ENCODE measurements at places on chromosomes 16 and 17.
A peak's percentile ranks its signal among the peaks of the same experiment; 100 is the strongest.

DNA sequence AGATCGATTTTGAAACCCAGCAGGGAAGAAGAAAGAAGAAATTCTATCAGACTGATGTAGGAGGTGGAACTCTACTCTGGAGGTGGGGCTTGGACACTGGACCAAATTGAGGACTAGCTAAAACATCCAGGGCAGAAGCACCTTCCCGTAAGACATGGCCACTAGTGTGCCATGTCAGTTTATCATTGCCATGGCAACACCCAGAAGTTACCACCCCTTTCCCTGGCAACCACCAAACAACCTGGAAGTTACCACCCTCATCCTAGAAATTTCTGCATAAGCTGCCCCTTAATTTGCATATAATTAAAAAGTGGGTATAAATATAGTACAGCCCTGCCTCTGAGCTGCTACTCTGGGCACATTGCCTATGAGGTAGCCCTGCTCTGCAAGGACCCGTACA is 66.7 kb downstream of the NACA2 start:
- no peak for DNase-seq

GRCh38 chr16:5328546-5328945 is 231.0 kb upstream of the EEF2KMT start:
- DNase-seq = no peak

- DNase-seq = no peak
These were observed 2.0 kb upstream of the CANT1 start for GRCh38 chr17:79011451-79012147.

DNA sequence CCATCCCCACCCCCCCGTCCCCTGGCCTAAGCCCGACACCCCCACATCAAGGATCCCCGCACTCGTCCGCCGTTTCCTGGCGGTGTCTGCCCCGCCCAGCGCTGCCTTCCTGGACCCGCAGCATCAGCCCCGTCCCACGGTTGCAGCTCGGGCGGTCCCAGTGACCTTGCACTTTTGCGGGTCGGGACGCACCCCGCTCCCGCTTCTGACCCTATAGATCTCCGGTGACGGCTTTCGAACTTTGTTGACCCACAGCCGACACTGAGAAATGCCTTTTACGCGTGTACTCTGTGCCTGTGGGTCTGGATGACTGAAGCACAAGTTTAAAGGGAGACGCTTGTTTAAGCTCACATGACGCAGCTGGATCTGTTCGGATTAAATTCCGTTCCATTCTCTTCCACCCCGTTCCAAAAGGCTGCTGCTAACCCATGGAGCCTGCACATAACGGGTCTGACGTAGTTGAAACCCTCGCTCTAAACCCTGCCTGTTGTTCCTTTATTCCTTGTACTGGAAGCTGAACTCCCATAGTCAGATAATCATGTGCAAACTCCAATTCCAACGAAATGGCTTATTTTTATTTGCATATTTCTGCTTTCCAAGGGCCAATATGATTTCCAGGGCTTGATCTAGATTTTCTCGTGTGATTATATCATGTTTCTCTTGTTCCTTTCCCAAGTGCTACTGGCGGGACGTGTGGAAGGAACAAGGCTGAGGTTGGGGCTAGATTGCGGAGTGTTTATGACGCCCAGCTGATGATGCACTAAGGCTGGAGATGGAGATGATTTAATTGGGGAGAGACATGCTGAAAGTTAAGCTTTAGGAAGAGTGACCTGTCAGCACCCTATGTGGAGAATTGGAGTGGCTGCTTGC is 834 bp downstream of the FLYWCH1 start:
- DNase-seq = peak; percentile 49

DNA sequence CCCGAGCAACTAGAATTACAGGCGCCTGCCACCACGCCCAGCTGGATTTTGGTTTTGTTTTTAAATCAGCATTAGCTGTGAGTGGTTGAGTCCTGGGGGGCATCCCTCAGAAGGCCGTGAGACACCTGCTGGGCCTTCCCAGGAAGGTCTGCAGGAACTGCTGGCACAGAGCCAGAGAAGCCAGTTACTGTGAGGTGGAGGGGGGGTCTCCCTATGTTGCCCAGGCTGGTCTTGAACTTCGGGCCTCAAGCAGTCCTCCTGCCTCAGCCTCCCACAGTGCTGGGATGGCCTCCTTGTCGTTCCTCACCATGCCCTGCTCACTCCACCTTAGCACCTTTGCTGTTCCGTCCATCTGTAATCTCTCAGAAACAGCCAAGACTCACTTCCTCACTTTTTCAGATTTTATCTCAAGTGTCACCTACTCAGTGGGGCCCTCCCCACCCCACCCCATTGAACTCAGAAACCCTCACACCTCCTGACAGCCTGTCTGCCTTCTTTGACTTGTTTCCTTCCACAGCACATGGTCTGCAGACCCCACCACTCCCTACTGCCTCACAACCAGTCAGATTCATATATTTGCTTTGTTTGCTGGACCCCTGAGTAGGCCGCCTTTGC is 62.3 kb downstream of the WSB1 start:
- no peak for DNase-seq

GRCh38 chr17:21513012-21513570 is 136.9 kb downstream of the KCNJ12 start:
- DNase-seq = peak; percentile 47

DNA sequence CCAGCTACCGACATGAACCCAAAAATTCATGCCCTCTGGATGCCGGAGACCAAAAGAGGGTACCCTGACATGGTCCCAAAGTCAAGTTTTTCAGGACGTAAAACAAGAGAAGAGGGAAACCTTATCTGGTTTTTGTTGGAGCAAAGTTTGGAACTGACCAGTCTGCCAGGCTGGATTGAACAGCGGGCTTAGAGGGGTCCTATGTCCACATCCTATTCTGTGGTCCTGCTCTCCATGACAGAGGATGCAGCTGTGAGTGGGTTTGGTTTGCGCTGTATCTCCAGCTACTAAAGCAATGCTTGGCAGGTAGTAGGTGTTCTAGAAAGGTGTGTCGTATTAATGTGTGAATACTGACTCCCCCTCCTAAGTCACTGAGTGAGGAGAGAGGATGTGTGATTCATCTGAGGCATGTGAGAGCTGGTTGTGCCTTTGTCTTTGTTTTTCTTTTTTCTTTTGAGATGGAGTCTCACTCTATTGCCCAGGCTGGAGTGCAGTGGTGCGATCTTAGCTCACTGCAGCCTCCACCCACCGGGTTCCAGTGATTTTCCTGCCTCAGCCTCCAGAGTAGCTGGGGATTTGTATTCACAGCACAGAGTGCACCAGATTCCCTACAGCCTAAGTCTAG is 31.0 kb downstream of the PMM2 start:
- no peak for DNase-seq

DNA sequence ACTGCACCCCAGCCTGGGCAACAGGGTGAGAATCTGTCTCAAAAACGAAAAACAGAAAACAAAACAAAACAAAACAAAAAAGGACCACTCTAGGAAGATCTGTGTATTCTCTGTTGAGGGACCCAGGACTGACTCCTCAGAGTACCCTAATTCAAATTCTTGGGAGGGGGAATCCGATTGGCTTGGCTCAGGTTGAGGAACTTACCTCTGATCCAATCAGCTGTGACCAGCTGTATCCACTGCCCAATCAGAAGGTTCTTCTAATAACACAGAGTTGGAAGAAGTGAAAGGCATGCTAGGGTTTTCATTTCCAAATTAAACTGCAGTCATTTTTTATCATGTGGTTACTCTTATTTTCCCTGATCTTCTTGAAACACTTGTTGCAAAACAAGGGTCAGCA is 105.9 kb upstream of the CACNG3 start:
- DNase-seq = no peak

Data from astrocyte of the cerebellum (primary cell).